ENCODE measurements at places on chromosomes 6 and 20.

- peak; percentile 64 for DNase-seq
Observed at GRCh38 chr6:111087106-111087835, at the start of gene SLC16A10. SLC16A10 (plus strand) TSS chr6:111087503; CDS start chr6:111087753, 250 bp downstream.

DNA sequence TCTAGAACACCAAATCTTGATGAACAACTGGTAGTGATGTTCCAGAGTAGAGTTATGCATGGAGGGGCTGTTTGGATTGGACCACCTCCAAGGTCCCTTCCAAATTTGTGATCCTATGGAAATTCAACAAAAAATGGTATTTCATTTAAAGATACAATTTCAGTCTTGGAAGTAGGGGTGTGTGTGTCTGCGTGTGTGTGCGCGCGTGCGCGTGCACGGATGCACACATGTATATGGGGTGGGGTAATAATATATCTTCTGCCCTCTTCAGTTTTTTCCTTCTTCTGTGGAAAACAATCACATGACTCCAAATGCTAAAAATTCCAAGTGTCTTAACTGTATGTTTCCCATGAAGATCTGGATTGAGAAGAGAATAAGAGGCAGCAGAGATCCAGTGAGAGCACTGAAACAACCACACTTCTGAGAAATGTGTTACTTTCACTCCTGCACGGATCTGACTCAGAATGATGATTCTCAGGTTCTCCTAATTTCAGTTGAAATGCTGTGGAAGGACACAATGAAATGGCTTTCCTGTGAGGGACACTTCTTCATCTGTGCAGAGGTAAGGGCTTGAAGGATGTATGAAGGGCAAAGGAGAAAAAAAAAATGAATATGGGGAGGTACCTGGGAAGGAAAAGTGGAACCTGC, 10.6 kb upstream of the IL17F start:
- no peak for DNase-seq

DNA sequence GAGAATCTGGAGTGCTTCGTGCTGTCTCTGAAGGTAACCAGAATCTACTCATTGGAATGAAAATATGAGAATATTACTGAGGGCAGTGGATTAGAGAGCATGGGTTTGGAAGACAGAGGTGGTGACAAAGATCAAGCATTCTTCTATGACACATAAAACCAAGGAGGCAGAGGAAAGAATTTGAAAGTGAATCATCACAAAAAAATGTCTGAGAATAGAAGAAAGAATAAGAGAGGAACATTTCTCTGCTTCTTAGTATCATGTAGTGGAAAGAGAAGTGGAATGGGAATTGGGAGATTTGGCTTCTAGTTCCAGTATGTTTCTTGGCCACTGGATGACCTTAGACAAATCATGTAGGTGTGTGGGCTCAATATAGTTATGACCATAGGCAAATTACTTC, 474.0 kb downstream of the TFAP2B start:
- no peak for DNase-seq

DNA sequence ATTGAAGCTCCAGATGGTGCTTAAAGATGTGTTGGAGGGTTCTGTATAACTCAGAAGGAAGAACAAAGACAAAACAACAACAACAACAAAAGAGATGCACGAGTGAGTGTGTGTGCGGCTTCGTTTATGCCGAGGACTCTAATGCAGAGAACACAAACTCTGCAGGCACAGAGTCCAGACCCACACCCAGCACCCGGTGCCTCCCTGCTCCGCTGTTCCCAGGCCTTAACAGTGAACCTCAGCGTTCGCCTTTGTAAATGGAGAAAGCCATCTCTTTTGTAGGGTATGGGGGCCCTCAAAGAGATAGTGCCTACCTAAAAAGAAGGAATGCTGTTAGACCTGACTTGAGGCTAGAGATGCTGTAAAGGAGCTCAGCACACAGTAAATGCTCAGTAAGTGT, 243.3 kb downstream of the ERMARD start:
- no peak for DNase-seq
